ENCODE measurements at places on chromosomes 4 and X.

DNA sequence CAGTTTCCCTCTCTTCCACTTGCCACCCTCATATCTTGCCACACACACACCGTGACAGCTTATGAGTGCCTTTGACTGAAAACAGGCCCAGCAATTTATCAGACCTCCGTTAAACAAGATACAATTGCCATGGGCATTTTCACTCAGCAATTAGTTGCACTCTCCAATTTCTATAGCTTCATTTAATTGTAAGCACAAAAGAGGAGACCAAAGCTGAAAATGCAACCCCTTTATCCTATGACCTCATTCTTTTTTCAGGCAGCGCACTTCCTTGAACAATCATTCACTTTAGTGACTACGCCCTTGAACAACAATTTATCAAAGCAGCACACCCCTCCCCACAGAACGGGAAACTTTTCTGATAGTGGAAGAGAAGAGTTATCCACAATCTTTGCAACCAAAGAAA lies 4.1 kb downstream of the POF1B start:
- DNase-seq = peak; percentile 54

GRCh38 chrX:53316111-53316859 lies 34.9 kb upstream of the IQSEC2 start:
- DNase-seq = no peak

- DNase-seq = no peak
Observed at GRCh38 chr4:154566639-154567204, 3.9 kb downstream of the FGB start.

- peak; percentile 39 for DNase-seq
Observed at GRCh38 chr4:150577796-150578195, 4.2 kb upstream of the MAB21L2 start.

DNA sequence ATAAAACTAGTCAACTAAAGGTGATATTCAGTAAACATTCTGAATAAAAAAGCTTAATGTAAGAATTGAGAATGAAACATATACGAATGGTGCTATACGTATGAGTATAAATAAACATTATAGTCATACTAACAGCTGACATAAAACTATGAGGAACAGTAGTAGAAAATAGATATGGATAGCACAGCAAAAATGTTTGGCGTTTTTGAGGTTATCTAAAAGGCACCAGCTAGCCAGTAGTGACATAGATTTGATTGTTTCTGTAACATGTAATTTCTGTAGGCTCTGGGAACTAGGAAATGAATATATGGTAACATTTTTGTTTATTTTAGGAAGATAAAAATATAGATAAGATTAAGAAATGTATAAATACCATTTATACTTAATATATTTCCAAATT lies 69.3 kb downstream of the SNX25 start:
- no peak for DNase-seq

DNA sequence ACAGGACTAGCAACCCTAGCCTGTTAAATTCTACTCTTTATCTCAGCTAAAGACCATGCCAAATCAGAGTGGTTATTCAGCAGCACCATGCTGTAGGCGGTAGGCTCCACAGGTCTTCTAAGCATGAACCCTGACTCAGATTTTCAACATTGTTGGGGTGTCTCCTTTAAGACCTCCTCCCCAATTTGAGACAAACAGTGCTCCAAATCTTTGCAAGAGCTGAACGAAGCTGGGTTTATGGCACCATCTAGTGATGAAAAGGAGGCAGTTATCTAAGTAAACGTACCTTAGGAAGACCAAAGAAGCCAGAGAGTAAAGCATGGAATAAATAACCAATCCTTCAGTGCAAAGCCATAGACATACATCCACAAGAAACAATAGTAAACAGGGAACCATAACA lies 334.5 kb upstream of the SLC7A11 start:
- DNase-seq = peak; percentile 3

DNA sequence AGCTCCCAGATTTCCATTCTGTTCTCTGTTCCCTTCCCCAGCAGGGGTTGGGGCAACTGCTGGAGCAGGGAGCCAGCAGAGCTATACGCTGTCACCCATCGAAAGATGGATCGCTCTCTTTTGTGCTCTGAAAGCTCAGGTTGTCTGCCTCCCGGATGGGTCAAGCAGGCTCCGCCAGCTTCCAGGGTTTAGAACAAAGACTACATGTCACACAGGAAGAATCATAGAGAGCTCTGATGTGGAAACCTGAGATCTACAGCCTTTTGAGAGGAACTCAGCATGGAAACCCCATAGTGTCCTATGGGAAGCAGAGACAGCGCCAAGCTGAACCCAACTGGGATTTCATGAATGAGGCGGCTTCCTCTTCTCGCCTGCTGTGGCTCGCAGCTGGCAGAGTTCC lies 205.4 kb downstream of the HS3ST1 start:
- no peak for DNase-seq

- DNase-seq = no peak
Observed at GRCh38 chr4:168498251-168498650, 1.4 kb downstream of the PALLD start.

DNA sequence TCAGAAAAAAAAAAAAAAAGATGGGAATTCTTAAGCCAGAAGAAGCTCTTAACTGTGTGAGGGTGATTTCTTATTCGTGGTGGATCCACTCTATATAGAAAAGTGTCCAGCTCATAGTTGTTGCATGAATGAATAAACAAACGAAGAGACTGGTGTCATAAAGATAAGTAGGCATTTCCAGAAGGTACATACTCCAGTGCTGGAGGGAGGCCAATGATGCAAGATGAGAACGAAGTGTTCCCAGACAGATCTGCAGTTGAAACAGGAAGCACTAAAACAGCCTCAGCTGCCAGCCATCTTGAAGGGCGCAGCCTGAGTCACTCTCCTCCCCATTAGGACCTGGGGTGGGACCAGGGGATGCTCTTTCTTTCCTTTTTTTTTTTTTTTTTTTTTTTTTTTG lies 47.4 kb upstream of the HOPX start:
- no peak for DNase-seq

- DNase-seq = no peak
Observed at GRCh38 chrX:41870719-41871151, 52.6 kb downstream of the CASK start.

- DNase-seq = no peak
Observed at GRCh38 chr4:185591679-185592141, 56.4 kb upstream of the PDLIM3 start.
